ENCODE measurements at places on chromosomes 2 and 18.

GRCh38 chr2:107729440-107729839 is 97.3 kb upstream of the RGPD4 start:
- DNase-seq: no peak

DNA sequence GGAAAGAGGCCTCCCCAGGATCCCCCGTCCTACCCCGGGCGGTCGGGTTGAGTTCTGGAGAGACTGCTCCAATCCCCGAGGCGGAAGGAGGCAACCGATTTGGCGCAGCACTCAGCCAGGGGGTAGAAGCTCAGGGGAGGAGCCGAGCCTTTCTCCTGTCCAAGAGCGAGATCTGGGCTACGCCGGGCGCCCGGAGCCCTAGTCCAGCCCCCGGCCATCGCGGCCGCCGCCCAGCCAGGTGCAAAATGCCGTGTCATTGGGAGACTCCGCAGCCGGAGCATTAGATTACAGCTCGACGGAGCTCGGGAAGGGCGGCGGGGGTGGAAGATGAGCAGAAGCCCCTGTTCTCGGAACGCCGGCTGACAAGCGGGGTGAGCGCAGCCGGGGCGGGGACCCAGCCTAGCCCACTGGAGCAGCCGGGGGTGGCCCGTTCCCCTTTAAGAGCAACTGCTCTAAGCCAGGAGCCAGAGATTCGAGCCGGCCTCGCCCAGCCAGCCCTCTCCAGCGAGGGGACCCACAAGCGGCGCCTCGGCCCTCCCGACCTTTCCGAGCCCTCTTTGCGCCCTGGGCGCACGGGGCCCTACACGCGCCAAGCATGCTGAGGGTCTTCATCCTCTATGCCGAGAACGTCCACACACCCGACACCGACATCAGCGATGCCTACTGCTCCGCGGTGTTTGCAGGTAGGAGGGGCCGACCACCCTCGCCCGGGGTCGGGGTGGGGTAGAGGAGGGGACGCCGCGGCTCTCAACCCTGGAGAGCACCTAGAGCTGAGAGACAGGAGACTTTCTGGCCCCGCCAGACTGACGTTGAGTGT is at the start of gene DYSF:
Gene DYSF, plus strand, starts transcription at position 158 of the 817 bp plus-strand sequence.
- DNase-seq: no peak

DNA sequence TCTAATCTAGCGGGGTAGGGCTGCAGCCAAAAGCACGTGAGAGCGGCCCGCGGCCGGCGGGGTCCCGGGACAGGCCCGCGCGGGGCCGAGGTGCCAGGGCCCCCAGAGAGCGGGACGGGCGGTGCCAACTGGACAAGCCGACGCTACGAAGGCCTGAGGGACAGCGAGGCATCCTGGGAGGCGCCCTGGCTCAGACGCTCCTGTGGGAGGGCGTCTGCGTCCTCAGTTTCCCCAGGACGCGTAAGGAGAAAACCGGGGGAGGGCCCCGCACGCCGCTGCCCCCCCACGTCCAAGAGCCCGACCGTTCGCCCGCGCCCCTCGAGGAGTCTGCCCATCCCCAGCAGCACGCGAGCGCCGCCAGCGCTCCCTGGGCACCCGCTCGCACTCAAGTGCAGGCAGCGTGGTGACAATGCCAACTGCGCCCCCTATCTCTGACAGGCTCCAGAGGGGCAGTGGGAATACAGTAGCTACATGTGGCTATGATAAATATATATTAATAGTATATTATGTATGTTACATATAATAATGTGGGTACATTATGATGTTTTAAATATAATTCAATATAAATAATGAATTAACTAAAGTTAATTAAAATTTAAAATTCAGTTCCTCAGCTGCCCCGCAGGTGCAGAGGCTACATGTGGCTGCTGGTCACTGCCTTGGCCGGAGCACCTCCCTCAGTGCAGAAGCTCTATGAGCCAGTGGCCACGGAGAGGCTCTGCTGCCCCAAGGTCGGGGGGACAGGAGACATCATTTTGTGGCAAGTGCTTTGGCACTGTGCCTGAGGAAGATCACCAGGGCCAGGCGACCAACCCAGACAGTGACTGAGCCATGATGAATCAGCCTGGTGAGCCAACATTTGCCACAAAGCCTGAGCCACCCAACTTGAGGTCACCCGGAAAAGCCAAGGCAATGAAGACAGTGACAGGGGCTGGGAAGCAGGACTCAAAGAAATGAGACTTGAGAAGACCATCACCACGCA is 5.5 kb upstream of the SFT2D3 start:
- no peak for DNase-seq

- no peak for DNase-seq
These were observed 277.2 kb downstream of the EIPR1 start for GRCh38 chr2:3100386-3100785.

- no peak for DNase-seq
These were observed 22.7 kb upstream of the SPR start for GRCh38 chr2:72864500-72864899.

DNA sequence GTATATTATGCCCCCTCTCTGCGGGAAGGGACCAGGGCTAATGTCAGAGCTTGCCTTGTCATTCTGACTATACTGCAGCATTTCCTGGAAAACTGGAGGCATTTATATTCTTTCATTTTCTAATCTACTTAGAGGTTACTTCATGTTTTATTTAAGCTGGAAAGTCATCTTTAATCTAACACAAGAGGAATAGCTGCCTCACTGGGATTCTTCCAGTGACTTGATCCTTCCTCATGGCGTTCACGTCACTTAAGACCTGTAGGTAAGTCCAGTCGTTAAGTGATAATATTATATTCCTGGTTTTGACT is 727.6 kb upstream of the DDX18 start:
- no peak for DNase-seq

DNA sequence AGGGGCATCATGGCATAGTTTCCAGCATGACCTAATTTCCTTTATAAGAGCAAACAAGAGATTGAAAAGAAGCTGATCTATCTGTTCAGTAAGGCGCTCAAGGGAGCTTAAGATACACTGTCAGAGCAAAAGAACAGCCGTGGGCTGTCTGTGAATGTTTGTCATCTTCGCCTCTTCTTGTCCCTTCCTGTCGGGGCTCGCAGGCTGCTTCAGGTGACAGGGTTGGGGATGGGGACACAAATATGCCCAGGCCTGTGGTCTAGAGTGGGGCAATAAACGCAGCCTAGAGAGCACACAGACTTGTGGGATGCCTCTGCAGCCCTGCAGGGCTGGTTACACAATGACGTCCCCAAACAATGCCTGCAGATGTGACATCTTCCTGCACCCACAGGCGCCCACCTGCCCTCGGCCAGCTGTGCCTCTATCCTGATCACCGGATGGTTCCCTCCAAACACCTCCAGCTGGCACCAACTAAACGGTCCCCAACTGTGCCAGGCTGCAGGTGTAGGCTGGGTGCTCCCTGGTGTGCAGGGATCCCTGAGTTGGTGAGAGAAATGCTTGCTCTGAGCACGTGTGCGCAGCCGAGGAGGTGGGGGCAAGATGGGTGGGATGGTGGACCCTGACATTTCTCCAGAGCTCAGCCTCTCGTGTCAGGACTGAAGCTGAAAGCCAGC is 72.8 kb downstream of the EDAR start:
- no peak for DNase-seq

DNA sequence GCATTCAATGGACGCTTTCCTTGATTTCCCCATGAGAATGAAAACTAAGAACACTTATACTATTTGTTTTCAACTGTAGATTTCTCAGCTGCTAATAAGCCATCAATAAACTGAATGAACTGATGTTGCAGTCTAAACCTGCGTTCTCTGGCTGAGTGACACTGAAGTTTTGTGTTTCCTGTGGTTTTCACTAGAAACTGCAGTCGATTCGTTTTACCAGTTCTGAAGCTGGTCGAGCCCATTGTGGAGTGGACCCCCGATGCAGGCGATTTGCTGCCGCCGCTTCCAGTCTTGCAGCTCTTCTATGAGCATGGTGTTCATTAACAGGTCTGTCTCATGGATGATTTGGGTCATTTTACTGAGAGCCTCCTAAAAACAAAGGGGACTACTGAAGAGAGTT is 50.6 kb upstream of the STAT1 start:
- DNase-seq: no peak

GRCh38 chr2:96832754-96833507 is 10.9 kb downstream of the ANKRD23 start:
- DNase-seq: no peak

- peak; percentile 9 for DNase-seq
These were observed 21.9 kb upstream of the USP14 start for GRCh38 chr18:136433-136832.

- DNase-seq: no peak
These were observed 134.7 kb upstream of the GALNT5 start for GRCh38 chr2:157122776-157123175.

GRCh38 chr2:43273529-43273928 is 47.1 kb upstream of the ZFP36L2 start:
- no peak for DNase-seq

- DNase-seq: no peak
These were observed 239.3 kb upstream of the SP5 start for GRCh38 chr2:170475878-170476277.

GRCh38 chr2:173027181-173028128 is 48.2 kb upstream of the MAP3K20 start:
- DNase-seq: peak; percentile 81

GRCh38 chr2:235238537-235238936 is 255.3 kb upstream of the AGAP1 start:
- no peak for DNase-seq

- no peak for DNase-seq
These were observed 458.1 kb downstream of the BCL11A start for GRCh38 chr2:60095202-60095815.

- DNase-seq: no peak
These were observed 123.7 kb downstream of the FTCDNL1 start for GRCh38 chr2:199727306-199727705.

DNA sequence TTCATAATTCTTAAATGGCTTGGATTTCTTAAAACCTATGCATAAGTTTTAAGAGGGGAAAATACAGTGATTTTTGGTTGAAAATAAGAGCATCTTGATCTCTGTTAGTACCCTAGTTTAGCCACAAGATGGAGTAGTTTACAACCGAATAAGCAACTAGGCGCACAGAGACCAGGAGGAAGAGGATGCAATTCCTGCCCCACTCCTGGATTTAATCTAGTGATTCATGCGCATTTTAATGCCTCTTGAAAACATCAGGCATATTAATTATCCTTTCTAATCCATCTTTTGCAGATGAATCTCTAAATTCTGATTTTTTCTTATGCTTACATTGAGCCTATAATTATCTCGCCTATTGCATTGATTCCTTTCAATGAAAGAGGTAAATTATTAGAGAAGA is 76.7 kb downstream of the MRPS9 start:
- DNase-seq: peak; percentile 9

GRCh38 chr2:164816046-164816445 is 25.6 kb downstream of the COBLL1 start:
- no peak for DNase-seq

All from stimulated activated CD4-positive, alpha-beta T cell treated with anti-CD3 and anti-CD28 coated beads, Interleukin-12 subunit alpha, Interleukin-12 subunit beta, amount 100 ng/mL, for 48 hours (primary cell).